OCI-LY7 (cell line): ENCODE measurements at places on chromosomes 2 and 18. TPM values are rescaled to one million over a fixed set of nuclear protein-coding genes. Genes with fewer than 3 reads are reported as not detected.

DNA sequence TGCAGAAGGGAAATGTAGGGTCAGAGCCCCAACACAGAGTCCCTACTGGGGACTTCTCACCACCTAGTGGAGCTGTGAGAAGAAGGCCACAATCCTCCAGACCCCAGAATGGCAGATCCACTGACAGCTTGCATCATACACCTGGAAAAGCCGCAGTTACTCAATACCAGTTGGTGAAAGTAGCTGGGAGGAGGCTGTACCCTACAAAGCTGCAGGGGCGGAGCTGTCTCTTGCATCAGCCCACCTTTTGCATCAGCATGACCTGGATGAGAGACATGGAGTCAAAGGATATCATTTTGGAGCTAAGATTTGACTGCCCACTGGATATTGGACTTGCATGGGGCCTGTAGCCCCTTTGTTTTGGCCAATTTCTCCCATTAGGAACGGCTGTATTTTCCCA lies 237.3 kb downstream of the CALCRL start:
- no peak for DNase-seq

GRCh38 chr2:44927985-44928482 lies 13.5 kb upstream of the SIX3 start:
- no peak for DNase-seq

DNA sequence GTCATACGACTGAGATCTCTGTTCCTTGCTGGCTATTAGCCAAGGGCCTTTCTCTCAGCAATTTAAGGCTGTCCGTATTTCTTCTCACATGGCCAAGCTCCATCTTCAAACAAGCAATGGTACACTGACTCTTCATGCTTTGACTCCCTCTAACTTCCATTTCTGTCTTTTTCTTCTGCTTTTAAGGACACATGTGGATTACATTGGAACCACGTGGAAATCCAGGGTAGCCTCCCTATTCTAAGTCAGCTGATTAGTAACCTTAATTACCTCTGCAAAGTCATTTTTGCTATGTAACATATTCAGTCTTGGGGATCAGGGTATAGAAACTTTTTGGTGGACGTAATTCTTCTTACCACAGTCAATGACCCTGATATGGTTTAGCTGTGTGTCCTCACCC lies 41.5 kb upstream of the ZNF396 start:
- DNase-seq: no peak

DNA sequence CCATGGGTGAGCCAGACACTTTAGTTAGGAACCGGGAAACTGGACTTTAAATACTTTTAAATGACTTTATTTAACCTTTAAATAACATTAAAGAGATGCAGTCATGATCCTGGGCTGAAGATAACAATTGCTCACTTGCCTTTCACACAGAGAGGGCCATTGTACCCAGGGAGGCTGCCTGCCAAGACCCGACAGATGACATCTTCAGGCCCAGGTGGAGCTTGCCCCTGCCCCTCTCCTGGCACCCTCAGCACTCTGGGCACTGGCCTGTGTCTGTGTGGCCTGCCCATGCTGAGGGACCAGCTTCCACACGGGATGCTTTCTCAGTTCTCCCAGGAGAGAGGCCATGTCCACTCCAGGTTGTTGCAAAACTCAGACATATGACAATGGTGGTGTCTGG lies 216.4 kb upstream of the MYT1L start:
- no peak for DNase-seq

- no peak for DNase-seq
These were observed 248.4 kb upstream of the KCNJ3 start for GRCh38 chr2:154449951-154450658.

- DNase-seq: no peak
These were observed 120.8 kb downstream of the GAREM1 start for GRCh38 chr18:32349728-32350395.

GRCh38 chr2:240707043-240707756 lies 15.5 kb downstream of the AQP12A start:
- DNase-seq: no peak

GRCh38 chr2:189522435-189523151 lies 58.0 kb downstream of the SLC40A1 start:
- DNase-seq: no peak

- DNase-seq: no peak
These were observed 26.5 kb downstream of the CALCRL start for GRCh38 chr2:187421519-187421918.

DNA sequence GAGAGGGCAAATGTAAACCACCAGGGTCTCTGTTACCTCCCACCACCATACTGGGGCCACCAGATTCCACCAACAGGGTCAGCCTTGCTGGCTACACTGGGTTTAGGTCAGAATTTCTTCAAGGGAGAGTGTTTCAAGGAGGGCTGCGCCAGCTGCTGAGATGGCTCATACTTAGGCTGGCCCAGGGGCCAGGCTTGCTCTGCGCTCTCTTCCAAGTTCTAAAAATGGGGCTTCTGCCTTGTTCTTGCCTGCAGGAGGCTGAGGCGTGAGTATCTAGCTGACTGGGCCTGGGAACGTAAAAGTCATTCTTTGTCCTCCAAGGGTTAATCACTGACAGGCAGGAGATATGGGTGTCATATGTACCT lies 28.1 kb downstream of the MRPL33 start:
- DNase-seq: no peak

- no peak for DNase-seq
These were observed 5.2 kb downstream of the CCL20 start for GRCh38 chr2:227818675-227819397.

DNA sequence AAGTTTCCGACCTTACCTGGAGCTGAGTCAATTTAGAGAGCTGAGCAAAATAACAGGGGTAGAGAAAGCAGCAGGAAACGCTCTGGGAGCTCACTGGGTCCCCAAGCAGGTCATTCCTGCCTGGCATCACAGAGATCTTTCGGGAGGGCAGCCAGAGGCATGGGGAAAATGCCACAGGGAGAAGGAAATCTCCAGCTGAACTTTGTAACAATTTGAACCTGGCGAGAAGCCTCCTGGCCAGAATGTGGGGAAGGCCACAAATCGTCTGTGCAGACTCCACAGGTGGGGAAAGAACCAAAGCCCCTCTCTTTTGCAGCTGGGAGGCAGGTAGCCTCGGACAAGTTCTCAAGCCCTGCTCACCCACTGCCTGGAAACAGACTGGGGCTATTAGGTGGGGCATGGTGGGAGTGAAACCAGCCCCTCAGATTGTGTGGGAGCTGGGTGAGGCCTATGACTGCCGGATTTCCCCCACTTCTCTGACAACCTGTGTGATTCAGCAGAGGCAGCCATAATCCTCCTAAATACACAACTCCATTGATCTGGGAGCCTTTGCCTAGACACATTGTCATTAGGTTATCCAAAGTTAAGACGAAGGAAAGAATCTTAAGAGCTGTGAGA lies 53.9 kb downstream of the INO80D start:
- DNase-seq: no peak

DNA sequence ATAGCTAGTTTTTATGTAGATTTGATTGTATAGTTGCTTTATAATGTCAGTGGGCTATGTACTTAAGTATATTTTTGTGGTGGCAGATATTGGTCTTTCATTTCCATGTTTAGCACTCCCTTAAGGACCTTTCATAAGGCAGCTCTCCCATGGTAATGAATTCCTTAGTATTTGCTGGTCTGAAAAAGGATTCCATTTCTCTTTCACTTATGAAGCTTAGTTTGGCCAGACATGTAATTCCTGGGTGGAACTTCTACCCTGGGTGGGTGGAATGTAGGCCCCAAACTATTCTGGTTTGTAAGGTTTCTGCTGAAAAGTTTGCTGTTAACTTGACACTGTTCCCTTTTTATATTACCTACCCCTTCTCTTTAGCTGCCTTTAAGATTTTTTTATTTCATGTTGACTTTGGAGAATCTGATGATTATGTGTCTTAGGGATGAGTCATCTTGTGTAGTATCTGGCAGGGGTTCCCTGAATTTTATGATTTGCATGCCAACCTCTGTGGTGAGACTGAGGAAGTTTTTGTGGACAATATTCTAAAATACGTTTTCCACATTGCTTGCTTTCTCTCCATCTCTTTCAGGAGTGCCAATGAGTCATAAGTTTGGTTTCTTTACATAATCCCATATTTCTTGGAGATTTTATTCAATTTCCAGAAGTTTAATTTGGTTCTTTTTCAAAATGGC lies 65.4 kb upstream of the VRK2 start:
- DNase-seq: no peak

DNA sequence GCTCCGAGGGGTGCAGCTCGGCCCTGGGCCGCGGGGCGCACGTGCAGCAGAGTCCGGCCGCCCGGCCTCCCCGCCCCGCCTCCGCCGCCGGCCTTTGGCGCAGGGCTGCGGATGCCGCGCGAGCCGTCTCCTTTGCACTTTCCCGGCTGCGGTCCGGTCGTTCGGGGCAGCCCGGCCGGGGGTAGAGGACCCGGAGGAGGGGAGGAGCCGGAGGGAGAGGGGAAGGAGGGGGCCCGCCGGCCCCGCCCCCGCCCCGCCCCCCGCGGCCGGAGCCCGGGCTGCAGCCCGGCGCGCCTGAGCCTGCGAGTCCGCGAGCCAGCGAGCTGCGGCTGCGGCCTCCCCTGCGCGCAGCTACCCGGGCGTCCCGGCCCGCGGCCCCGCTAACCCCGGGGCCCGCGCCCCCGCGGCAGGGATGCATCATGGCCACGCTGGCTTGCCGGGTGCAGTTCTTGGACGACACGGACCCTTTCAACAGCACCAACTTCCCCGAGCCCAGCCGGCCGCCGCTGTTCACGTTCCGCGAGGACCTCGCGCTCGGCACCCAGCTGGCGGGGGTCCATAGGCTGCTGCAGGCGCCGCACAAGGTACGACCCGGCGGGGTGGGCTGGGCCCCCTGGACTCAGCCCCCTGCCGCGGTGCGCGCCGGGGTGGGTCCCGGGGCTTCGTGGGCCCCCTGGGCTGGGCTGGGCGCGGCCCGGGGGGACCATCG lies at the start of gene FHOD3:
FHOD3 (plus strand) TSS at position 297 of the 709 bp plus-strand sequence; CDS start at position 420, 123 bp downstream.
- DNase-seq: no peak

- DNase-seq: no peak
These were observed 17.2 kb downstream of the RALB start for GRCh38 chr2:120269816-120270215.

C2orf66 gene
- not detected in 2 replicates for total RNA-seq

CYTIP gene
- total RNA-seq: 60.3 and 64.0 TPM in 2 replicates

HS1BP3 gene
- 15.0 and 15.2 TPM in 2 replicates for total RNA-seq

RAB6D gene
- not detected in 2 replicates for total RNA-seq

FRZB gene
- not detected in 2 replicates for total RNA-seq

RESP18 gene
- total RNA-seq: not detected in 2 replicates

HOXD12 gene
- total RNA-seq: 0.25 TPM in 1 of 2 replicates, not detected in the other

OSBPL1A gene
- 0.59 and 0.65 TPM in 2 replicates for total RNA-seq

CCNT2 gene
- 43.7 and 45.1 TPM in 2 replicates for total RNA-seq

PDE6D gene
- total RNA-seq: 49.0 and 54.6 TPM in 2 replicates

NAB1 gene
- total RNA-seq: 24.5 and 29.1 TPM in 2 replicates

OTOF gene
- not detected in 2 replicates for total RNA-seq

POTEJ gene
- 0.10 TPM in 1 of 2 replicates, not detected in the other for total RNA-seq

TMSB10 gene
- 869 and 903 TPM in 2 replicates for total RNA-seq
